Esophagus mucosa (tissue), 1 donor: ENCODE measurements at places on chromosomes 2 and 18.

DNA sequence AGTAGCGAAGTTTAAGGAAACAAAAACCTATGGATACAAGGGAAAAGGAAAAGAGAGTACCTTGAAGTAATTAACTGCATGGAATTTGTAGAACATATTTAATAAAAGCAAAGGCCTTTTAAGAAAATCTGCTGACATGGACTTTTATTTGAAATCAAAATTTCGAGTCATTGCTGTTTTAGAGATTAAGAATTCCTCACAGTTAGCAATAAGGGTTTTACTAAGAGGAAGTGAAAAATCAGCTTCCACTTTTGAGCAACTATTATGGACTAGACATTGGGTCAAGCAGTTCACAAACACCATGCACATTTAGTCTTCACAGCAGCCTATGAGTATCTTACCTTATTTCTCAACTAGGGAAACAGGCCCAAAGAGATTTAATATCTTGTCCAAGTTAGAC, 876.3 kb downstream of the BCL11A start:
- no peak for ATAC-seq

GRCh38 chr2:152434395-152435182, 99.6 kb downstream of the FMNL2 start:
- no peak for ATAC-seq

DNA sequence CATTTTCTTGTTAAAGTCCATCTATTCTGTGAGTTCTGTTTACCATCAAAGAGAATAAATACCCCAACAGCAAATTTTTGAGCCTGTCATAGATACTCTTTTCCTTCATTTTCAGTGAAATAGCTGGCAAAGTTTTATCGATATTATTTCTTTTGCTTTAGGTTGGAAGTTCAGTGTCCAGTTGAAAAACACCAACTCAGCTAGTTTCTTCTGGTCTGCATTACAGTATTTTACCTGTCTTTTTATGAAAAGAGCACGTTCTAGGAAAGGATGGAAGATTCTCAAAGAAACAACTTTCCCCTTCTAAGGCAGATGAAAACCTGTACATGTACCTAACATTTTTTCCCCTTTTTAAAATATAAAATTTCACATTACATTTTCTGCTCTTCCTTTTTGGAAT, 80.4 kb upstream of the PROKR1 start:
- no peak for ATAC-seq

GRCh38 chr2:40397765-40398164, 54.1 kb downstream of the SLC8A1 start:
- no peak for ATAC-seq

DNA sequence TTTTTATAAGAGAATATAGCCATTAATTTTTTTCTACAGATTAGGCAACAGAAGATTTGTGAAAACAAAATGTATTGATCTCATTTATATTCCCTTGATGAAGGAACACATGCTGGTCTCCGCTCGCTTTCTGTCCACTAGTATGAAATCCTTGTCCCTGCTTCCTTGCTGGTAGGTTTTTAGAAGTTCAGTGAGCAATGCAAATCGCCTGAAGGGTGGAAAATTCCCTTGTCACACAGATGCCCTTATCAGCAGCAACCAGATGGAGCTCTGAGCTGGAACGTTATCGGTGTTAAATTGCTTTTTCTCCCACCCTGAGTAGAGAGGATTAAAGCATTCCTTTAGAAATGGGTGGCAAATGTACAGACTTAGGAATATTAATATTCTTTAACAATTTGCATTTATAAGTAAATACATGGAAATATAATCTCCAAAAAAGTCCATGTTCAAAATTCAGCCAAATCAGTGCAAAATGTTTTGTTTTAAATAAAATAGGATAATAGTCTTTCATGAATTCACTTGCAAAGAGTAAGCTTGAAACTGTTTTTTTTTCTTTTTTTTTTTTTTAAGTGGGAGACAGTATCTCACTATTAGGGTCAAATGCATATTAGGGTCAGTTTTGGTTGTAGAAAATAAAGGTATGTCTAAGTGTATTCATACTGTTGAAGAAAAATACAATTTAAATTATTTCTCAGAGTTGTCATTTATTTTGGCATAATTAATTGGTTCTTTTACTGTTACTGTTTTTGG, 164.0 kb upstream of the MYO3B start:
- no peak for ATAC-seq

DNA sequence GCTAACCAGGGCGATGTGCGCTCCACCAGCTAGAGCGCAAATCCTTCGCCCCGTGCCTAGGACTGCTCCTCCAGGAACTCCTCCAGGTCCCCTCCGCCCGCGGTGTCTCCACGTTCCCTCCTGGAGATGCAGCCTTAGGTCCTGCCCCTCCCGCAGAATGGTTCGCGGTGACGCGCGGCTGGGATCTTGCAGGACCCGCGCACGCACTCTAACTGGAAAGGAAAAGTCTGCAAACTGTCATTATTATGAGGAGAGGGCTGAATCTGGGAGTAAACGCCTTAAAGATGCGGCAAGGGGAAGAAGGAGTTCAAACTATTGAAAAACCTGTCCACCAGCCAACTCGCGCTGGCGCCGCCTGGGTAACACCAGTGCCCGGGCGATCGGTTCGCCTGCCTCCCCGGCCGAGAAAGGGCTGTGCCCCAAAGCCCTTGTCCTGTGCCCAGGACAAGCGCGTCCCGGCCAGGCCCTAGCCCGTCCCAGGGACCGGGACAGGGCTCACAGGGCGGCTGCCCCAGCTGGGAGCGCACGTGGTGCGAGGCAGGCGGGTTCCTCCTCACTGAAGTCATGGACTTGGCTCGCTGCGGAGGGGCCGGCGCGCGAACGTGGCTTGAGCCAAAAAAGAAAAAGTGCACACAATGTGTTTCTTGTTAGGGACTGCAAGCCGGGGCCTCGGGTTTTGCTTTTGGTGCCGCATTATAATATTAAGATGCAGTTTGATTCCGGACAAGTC, 5.5 kb upstream of the ID2 start:
- ATAC-seq, result peak; percentile 41

DNA sequence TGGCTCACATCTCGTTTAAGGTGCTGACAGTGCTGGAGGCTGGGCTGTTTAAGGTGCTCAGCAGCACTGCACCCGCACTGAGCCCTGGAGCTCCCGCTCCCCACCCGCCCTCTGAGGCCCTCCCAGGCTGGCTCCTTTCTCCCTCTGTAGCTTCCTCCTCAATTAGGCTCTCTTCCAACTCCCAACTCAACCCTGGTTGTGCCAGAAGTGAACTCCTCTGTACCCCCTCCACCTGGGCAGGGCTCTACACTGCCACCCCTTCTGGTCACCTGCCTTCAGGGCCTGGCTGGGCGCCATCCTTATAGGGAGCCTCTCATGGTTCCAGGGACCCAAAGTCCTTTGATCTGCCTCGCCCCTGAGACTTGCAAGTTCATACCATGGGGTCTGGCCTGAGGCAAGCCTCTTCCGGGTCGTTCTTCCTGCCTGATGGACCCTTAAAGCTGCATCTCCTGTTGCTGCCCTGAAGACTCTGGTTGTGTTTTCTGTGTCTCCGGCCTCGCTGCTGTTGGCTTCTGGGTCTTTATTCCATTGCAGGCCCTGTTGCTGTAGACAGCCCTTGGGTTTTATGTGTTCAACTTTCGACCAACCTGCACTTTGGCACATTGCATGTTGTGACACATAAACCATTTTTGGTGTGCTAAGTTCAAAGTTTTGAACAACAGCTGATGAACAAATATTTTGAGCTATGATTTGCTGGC, 199.6 kb downstream of the LDLRAD4 start:
- ATAC-seq, result no peak

- no peak for ATAC-seq
Measured at GRCh38 chr18:22219568-22220355, 50.4 kb downstream of the GATA6 start.

DNA sequence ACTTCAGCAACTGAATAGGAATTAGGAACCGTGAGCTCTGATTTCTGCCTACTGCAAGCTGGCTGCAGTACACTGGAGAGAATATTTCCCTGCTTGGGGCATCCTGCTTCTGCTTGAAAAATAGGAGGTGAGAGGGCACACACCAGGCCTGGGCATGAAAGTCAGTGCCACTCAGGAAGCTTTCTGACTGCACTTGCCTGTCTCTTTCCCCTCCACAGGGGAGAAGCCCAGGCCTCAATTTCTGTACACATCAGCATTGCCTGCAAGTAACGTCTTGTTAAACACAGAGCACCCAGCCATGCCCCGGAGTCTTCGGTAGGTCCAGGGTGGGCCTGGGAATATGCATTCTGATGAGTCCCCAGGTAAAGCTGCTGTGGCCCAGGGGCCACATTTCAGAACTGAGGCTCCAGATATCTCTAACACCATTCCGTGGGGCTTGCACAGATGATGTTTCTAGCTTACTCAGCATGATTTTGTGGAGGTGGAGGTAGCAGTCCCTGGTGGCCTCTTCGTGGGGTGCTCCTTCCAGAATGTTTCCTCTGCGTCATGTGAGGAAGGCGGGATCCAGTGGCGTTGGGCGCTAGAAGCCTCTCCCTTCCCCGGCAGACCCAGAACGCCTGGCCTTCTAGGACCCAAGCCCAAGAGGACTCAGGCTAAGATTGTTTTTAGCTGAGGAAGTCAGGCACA, 114.1 kb downstream of the ZBTB7C start:
- ATAC-seq, result no peak

GRCh38 chr2:10473121-10473756, 25.1 kb upstream of the ODC1 start:
- ATAC-seq, result no peak

DNA sequence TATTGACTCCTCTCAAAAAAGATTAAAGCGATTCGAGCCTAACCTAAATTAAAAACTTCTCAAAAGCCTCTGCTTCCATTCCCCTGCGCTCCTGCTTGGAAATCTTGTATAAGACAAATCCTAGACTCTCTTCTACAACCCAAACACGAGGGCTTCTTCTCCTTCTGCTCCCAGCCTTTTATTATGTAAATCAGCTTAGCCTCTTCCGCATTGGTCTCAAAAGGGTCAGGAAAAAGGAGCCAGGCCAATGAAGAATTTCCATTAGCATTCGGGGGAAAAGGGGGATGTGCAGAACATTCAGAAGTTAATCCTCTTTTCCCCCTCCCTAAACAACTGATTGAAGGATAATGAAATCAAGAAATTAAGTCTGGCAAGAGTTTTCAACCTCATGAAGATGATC, 107.9 kb downstream of the FAM124B start:
- no peak for ATAC-seq

DNA sequence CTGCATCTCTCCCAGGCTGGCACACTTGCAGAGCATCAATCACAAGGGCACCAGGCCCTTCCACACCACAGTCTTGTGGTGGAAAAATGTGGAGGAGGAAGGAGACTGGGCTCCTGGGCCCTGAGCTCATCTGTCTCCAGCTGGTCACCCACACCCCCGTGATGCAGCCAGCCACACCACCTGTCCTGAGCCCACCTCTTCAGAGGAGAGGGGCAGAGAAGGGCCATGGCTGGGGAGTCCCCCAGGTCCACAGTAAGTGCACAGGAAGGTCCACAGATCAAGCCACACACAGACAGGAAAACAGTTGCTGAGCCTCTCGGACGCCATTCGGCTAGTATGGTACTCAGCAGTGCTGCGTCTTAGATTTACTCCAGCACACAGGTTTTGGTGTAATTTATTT, 203.5 kb upstream of the SALL3 start:
- ATAC-seq, result no peak

DNA sequence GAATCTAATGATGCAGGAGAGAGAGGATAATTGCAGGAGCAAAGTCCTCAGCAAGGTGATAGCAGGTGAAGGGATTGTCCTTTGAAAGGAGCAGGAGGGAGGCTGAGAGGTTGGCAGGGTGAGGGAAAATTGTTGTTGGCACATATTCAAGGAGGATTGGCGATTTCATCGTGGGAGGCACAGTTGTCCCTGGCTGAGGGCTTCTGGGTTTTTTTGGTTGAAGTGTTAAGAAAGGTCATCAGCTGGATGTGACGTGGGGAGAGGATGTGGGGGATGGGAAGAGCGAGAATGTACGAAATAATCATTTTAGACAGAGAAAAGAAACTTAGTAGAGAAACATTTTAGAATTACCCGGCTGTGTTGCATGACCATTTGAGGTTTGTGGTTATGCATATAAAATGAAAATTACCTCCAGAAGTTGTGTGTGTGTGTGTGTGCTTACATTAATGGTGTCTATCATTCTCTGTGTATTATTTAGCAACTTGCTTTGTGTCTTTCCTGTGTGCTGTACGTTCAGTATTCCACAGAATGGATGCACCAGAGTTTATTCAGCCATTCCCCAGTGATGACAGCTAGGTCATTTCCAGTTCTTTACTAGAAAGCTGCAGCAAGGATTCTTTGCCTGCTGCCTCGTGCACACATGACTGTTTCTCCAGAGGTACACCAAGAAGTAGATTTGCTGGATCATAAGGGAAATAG, 67.6 kb downstream of the SDC1 start:
- no peak for ATAC-seq

DNA sequence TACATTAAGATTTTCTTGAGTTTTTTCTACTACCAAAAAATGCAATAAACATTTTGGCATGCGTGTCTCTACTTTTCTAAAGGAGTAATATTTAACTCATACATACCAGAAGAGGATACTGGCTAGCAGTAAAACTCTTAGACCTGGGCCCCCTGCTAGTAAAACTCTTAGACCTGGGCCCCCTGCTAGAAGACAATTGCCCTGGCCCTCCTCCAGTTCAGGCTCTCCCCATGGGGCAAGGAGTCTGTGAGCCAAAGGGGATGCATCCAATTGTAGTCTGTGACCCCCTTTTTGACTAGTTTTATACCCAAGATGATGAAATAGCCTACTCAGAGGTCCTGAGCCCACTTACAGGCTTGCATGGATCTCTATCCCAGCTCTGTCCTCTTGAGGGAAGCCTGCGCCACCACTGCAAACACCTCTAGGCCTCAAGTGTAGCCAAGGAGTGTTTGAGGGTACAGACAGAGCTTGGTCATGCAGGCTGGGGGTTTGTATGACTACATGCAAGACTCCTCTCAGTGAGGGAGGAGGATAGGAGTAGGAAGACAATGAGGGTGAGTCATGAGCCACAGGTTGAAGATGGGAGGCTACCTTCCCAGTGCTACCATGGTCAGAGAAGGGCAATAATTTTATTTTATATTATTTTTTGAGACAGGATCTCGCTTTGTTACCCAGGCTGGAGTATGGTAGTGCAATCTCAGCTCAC, 45.2 kb upstream of the PGAP1 start:
- ATAC-seq, result peak; percentile 35

DNA sequence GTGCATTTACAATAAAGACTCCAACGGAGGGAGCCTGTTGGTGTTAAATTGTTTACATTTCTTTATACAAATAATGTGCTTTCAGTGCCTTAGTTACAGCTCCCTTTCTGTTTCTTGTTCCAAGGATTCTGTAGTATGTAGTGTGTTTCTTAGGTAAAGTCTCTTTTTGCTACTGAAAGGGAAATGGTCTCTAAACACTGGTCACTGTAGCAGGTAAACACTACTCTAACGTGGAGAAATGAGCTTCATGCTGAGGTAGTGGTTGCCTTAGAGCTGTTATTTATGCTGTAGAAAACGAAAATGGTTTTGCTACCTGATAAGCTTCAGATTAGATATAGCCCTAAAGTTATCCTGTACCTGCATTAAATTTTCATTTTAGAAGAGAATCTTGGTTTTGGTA, 163.6 kb downstream of the CAPN13 start:
- ATAC-seq, result no peak
